ENCODE measurements at places on chromosomes 1 and 21.
A peak's percentile ranks its signal among the peaks of the same experiment; 100 is the strongest.

DNA sequence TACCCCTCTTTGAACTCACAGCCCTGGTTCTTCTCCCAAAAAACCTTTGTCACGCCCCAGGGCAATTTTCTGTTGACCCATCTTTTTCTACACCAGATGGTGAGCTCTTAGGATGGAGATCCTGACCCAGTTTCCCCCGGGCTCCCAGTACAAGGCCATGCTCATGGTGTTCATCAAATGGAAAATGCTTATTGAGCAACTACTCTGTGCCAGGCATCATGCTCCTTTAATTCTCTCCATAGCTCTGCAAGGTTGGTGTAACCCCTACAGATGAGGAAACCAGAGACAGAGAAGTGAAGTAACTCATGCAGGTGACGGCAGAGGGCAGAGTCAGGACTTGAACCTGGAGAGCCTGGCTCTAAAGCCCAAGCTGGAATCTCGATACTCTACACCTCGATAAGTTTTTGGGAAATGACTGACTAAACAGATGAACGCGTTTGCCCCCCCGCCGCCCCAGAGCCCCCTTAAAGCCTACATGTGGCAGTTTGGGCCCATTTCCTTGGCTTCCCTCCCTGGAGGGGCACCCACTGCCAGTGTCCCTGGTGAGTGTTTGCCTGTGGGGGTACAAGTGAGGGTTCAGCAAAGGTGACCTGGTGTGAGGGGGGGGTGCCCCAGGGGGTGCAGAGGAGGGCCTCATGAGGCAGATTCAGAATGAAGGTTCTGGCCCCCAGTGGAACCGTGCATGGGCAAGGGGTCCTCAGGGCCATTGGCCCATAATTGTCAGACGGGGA, 30.2 kb upstream of the RUNX3 start:
- no peak for DNase-seq

DNA sequence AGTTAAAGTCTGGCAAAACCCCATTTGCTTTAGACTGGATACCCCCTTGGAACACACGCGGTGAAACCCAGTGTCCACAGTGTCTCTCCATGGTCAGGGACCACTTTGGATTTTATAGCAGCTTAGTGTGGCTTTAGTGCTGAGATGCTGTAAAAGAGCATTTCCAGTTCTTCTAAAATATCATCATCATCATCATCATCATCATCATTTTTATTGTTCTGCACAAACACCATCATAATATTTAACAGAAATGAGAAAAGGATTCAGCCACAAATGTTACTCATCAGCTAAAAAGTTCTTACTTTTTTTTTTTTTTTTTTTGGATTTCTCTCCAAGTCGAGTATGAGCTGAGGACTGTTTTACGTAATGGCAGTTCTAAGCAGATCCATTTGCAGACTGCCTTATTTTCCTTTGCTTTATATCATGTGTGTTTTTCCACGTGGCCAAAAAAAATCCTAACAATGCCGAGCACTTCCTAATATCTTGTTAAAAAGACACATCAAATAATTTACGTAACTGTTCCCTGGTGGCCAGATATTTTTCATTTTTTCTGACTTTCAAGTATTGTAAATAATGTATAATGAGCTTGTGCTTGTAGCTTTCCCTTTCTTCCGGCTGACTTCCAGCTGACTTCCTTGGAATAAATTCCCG, 62.8 kb downstream of the EVA1C start:
- DNase-seq = no peak

DNA sequence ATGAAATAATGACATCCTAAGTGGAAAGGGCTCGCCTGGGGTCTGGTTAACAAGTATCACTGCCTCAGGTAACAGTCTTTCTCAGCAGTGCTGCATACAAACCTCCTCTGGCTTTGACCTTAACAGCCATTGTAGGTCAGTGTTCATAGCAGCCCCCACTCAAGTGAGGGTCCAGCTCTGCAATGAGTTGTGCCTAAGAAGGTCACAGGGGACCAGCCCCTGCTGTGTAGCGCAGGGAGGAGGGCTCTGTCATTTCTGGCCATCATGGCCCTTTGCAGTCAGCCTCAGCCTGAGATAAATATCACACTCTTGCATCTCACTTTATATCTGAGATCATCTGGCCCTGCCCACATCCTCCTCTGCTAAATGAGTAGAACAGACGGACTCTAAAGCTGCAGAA, 18.1 kb upstream of the MYSM1 start:
- no peak for DNase-seq

- no peak for DNase-seq
These were observed 724.6 kb downstream of the ADGRL2 start for GRCh38 chr1:82525378-82525777.

- DNase-seq = no peak
These were observed 442 bp upstream of the RUSC1 start for GRCh38 chr1:155320252-155320651.

DNA sequence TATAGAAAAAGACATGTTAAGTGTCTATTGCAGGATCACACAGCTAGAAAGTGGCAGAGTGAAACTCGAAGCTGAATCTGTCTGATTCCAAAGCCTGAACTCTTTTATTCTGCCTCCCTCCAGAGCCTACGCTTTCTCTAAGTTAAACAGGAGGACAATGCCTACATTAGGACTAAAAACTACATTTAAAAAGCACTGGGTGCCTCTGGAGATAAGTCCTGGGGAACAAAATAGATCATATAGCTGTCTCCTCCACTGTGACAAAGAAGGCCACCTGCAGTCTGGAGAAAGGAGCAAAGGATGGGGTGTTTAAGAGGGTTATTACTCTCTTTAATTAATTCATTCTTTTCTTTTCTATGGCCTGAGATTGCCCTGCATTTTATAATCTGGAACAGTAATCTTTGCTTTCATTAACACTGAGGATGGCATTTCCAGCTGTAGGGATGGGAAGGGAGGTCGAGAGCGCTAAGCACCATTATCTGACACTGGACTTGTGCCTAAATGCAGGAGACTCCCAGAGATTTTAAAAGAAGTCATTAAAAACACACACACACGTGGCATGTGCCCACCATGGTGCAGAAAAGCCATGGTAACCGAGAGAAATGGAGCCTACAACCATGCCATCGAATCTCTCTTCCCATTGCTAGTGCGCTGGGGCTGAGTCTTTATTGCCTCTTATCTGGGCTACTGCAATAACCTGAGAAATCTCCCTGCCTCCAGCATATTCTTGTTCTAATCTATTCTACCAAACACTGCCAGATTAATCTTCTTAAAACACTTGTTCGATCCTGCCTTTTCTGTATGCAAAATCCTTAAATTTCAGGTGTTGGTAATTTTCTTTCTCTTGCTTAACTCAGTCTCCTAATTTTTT, 92.2 kb downstream of the PLXNA2 start:
- DNase-seq = no peak

DNA sequence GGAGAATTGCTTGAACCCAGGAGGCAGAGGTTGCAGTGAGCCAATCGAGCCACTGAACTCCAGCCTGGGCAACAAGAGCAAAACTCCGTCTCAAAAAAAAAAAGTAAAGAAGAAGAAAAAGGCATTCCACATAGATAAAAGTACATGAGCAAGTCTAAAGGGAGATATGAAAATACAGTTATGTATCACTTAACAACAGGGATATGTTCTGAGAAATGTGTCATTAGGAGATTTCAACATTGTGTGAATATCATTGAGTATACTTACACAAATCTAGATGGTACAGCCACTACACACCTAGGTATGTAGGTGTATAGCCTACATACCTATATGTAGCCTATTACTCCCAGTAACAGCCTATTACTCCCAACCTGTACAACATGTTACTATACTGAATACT, 12.7 kb downstream of the ARNT start:
- no peak for DNase-seq

- no peak for DNase-seq
These were observed 19.5 kb downstream of the XKR8 start for GRCh38 chr1:27979151-27979858.

- DNase-seq = no peak
These were observed 12.2 kb downstream of the SMAP2 start for GRCh38 chr1:40385437-40386358.

DNA sequence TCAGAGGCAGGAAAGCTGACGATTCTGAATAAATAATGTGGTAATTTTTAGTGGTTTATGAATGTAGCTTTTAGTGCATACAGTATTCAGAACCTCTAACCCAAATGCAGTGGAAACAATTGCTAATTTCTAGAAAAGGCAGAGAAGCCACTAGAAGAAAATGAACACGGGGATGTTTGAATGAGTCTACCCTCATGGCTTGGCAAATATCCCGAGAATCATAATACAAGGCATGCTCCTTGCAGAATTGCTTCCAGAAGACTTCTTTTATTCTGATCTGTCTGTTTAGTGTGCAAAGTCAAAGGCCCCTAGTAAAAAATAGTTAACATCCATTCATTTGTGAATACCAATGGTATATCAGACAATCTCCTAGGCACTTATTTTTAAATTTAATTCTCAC, 246.8 kb downstream of the LMO4 start:
- no peak for DNase-seq

DNA sequence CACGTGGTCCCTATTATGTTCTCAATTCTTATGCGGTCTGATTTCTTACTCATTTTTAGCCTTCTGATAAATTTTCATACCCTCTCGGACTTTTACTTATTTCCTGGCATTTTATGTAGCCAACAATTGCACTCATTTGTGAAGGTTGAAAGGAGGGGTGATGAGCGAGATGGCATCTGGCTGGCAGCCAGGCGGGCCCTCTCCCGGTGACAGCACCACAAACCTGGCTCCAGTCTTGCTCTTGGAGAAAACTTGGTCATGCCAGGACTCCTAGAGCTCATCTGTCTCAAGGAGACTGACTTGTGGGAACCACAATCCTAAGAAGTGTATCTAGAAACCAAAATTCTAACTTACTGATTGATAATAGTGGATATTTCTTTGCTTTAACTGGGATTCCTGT, 14.6 kb upstream of the AHCTF1 start:
- DNase-seq = no peak

DNA sequence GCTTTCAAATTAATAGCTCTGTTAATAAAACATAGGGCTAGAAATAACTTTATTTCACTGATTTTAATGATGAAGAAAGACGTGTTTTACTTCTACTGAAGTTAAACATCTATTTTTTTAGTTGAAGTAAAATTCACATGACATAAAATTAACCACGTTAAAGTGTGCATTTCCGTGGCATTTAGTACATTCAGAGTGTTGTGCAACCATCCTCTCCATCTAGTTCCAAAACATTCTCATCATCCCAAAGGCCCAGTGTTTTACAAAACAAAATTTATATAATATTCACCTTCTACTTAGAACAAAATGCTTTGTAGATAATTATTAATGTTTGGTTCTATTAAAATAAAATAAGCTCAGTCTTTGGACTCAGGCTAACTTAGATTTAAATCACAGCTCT, 108.5 kb upstream of the GNG12 start:
- no peak for DNase-seq

DNA sequence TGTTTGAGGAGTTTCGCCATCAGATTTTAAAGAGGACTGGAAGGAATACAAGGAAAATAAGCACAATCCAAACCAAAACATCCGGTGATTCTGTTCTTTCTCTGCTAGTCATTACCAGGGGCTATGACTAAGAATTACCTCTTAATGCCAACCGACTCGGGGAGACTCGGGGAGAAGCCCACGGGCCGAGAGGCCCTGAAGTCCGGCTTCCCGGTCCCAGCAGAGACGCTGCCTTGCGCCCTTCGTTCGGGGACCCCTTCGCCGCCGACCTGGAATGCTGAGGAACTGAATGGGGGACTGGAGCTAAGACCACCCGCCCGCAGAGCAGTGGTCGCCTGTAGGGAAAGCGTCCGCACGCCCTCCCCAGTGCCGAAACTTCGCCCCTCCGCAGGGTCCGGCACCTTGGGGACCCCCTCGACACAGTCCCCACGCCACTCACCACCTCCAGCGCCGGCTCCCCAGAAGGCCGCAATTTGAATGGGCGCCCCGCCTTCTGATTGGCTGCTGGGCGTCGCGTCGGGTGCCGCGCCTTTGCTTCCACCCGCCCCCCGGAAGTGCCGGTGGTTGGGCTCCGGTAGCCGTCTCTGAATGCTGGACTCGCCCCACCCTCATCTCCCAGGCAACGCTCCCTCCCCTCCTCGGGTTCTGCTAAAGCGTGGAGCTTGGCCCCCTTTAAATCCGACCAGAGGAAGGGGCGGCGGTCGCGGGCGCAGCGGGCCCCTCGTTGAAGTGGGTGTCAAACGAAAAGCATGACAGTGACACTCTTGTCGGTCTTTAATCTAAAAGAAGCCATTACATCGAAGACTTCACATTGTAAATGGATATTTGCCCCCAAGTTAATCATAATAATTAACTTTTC, at the start of gene KIF14:
Gene KIF14 (minus strand): TSS at position 479 of the 859 bp plus-strand sequence. CDS start 2,028 bp downstream, outside the sequence.
- DNase-seq = peak; percentile 82

DNA sequence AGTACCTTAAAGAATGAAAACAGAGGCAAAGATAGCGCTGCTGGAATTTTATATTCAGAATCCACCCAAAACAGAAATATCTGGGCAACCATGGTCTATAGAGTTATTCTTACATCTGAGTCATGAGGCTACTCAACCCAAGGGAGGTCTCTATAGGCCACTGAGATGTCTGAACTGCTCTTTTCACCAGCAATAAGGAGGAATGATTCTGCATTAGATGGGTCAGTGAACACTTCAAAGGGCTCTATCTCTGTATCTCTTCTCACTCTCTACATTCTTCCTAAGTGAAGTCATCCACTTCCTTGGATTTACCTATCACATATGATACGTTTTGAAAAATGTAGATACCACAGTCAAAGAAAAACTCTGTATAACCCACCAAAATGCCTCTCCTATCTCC, 90.2 kb upstream of the NGF start:
- DNase-seq = no peak

- no peak for DNase-seq
These were observed 296.9 kb upstream of the SGIP1 start for GRCh38 chr1:66237042-66237441.

- DNase-seq = no peak
These were observed 18.4 kb downstream of the COL6A2 start for GRCh38 chr21:46116189-46116775.

- no peak for DNase-seq
These were observed 26.2 kb downstream of the RASAL2 start for GRCh38 chr1:178120088-178120487.

- DNase-seq = peak; percentile 52
These were observed 4.4 kb upstream of the ZNF692 start for GRCh38 chr1:248862998-248863881.

GRCh38 chr1:210250665-210250997, 18.0 kb downstream of the SERTAD4 start:
- no peak for DNase-seq

Data from activated CD4-positive, CD25-positive, alpha-beta regulatory T cell (primary cell).